Small intestine (tissue), 16 donors: ENCODE measurements at places on chromosomes 5 and 9. TPM values are rescaled to one million over a fixed set of nuclear protein-coding genes. Genes with fewer than 3 reads are reported as not detected.

The LCN9 gene
- not detected for polyA plus RNA-seq

The IFNA21 gene
- polyA plus RNA-seq = not detected

The ADAMTS16 gene
- polyA plus RNA-seq = not detected

DNA sequence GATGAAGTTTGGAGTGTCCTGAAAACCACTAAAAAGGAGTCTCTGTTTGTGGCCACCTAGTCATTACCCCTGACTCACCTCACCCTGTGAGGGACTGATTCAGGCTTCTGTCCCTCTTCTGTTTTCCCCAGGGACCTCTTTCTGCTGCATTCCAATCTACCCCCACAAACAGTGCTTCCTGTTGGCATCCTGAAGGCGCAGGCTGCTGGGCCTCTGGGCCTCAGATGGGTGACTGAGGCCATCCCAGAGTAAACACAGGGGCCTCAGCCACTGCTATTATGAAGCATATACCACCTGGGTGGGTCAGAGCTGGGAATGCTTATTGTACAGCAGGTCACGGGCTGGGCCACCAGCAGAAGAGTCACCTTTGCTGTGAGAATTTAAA is 20.0 kb downstream of the MORN5 start:
- no peak for DNase-seq

GRCh38 chr9:107948086-107948485 is 458.5 kb upstream of the KLF4 start:
- no peak for DNase-seq

GRCh38 chr5:53114988-53115387 is 5.4 kb upstream of the MOCS2 start:
- no peak for DNase-seq

DNA sequence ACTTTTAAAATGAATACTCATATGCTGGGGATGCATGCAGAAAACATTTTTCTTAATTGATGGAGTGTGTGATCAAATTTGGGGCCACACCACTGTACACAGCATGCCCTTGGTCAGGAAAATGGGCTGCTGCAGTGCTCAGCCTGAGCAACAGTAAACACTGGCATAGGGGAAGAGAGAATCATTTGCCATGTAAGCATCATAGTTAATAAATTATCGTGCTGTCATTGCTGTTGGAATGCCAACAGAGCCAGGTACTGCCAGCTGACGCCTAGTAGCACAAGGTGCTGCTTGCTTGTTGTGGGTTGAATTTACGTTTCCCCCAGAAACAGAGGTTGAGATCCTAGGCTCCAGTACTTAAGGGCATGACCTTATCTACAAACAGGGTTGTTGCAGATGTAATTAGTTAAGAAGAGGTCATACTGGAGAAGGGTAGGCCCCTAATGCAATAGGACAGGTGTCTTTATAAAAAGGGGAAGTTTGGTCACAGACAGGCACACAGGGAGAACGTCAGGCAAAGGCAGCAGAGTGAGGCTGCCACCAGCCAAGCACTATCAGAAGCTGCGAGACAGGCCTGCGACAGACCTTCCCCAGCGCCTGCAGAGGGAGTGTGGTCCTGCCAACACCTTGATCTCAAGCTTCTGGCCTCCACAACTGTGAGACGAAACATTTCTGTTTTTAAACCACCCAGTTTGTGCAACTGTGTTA is 25.3 kb downstream of the DAP start:
- no peak for DNase-seq
